NCI-H1436 treated with DMSO at 0.1 percent for 48 hours (cell line): ENCODE measurements at places on chromosomes 12 and 14.

DNA sequence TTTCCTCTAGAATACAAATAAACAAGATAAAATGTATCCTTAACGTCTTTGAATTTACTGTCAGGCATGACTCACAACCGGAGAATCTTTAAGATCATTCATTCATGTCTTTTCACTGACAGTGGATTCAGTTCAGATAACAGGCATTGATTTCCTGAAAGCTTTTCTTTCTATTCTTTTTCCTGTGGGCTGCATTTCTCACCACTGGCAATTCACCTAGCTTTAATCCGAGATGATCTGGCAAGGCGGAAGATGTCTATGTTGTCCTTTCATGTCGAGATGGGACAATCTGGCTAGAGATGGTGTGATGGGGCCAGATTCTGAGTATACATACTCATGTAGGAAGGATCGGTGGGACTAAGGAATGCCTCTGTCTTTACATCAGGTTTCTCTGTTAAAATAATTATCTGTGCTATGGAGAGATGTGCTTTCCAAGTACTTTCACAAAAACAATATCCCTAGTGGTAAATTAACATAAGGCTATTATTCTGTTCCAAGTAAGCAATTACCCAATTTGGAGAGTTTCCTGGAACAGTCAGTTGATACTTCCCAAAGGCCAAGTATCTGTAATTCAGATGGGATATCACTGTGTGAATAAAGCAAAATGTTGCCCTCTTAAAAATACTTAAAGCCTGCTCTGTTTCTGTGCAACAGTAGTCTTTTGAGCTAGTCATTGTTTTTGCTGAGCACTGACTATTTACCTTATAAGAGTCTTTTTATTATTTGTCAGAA, 17.8 kb downstream of the ACSS3 start:
- DNase-seq: no peak

GRCh38 chr12:87612996-87613395, 416.2 kb downstream of the C12orf50 start:
- no peak for DNase-seq

GRCh38 chr12:124853781-124854636, 9.7 kb downstream of the SCARB1 start:
- DNase-seq: no peak

- DNase-seq: no peak
Observed at GRCh38 chr12:122183588-122183940, 641 bp downstream of the LRRC43 start.

GRCh38 chr12:49228653-49229052, 36.2 kb upstream of the TUBA1C start:
- no peak for DNase-seq

GRCh38 chr12:130336723-130337487, 782 bp upstream of the PIWIL1 start:
- no peak for DNase-seq

GRCh38 chr12:22202847-22203246, 131.7 kb downstream of the ST8SIA1 start:
- DNase-seq: no peak

DNA sequence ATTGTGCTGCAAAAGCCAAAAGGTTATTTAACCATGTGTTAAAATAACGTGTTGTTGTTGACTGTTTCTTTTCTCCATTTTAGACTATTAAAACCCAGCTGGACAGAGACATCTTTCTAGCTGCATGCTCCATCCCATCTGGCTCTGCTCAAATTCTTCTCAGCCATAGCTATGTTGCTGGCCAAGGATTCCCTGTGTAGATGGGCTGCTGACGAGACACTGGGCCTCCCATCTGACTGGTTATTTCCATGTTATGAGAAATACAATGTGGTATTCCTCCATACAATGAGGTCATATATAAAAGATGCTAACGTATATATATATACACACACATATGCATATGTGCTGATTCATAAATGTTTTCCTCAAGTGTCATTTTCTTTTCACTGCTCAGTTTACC, 30.1 kb downstream of the MED13L start:
- DNase-seq: no peak

- DNase-seq: no peak
Observed at GRCh38 chr12:57196439-57196838, 20.2 kb upstream of the NXPH4 start.

DNA sequence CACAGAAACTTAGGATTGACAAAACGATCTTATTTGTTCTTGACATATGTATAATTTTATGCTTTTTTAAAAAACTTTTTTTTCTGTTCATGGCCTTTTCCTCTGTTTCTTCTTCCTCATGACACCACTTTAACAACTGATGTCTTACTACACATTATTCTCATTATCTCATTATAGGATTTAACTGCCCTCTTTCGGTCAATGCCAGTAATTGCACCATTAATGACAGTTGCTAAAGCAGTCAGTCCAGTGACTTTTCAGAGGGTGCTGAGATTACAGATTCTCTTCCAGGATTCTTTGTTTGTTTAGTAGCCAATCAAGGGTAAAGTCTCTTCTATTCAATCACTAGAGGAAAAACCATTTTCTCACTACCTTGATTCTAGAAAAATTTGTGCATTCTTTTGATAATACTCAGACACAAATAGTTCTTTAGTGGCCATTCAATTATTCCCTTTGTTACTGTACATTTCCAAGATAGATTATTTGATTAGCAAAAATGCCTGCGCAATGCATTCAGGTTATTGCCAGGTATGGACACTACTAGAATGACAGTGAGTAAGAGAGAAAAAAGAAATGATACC, 50.1 kb downstream of the KLRG1 start:
- DNase-seq: no peak

DNA sequence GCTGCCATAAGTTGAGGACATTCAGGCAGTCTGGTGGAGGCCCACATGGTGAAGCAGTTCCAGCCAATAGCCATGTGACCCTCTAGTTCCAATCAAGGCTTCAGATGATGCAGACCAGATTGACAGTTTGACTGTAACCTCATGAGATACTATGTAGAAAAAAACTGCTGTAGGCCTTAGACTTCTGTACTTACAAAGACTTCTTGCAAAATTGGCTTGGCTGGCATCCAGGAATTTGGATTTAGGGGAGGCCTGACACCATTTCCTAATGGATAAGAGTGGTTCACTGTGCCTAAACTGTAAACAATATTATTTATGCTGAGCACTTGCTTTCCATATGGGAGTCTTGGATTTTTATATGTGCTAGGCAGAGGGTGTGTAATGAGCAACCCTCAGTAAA, 76.4 kb downstream of the RGS6 start:
- DNase-seq: no peak

GRCh38 chr12:56840922-56841321, 77.8 kb downstream of the HSD17B6 start:
- DNase-seq: no peak

GRCh38 chr12:132560364-132560613, 50.1 kb downstream of the LRCOL1 start:
- no peak for DNase-seq

DNA sequence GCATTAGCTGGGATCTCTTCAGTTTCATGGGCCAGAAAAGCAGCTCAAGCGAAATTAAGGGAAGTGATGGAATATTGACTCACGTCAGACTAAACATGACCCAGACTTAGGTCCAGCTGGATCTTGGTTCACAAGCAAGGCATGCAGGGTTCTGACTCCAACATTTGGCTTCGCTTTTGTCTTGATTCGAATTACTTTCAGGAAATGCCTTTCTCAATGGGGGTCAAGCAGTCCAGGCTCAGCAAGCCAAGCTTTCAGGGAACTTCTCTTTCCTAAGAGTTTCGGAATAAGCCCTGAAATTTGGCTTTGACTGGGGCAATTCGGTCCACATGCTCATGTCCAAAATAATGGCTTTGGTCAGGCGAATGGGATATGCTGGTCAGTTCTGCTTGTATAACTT, 678.7 kb upstream of the TMEM132C start:
- DNase-seq: no peak

DNA sequence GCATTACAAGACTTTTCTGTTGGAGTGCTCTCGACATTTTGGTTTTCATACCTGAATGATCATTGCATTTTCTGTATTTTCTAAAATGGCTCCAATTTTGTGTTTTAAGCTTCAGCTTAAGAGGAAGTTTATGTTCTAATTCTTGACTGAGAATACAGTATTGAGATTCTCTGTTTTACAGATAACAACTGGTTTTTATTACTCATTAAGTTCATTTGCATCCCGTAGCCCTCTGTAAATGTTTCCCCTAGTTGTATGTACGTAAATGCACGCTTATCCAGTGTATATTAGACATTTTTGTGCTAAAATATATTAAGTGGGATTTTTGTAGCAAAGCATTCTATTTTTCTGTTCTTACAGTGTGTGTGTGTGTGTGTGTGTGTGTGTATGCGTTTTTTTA, 33.1 kb downstream of the CPSF6 start:
- no peak for DNase-seq

DNA sequence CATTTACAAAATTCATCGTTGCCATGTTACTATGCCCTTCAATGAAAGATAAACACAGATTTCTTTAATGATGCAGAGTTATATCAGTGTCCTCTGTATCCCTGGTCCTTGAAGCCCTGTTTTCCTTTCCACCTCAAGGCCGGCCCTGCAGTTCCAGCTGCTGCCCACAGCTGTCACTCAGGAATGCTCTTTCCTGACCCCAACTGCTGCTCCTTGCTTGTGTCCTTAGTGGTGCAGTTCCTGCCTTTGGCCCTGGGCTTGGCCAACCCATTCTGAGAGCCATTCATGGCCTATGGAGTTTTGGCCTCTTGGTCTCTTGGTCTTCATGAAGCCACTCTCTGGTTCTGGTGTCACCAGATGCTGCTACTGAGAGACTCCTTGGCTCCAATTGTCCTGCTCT, 93.1 kb downstream of the GAS2L3 start:
- no peak for DNase-seq

DNA sequence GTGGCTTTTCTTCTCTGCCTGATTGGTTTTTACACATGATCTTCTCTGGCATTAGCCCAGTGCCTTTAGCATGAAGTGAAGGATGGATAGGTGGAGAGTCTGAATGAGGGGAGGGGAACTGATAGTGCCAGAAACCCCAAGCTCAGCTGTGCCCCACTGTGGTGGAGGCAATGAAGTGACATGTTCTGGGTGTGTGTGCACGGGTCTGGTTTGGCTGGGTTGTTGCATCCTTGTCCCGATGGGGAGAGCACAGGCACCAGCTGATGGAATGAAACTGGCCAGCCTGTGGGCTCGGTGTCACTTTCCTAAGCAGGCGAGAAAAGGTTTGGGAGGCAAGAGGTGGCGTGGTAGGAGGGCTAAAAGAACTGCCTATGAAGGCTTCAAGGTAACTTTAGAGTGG, 65.3 kb downstream of the CACNA1C start:
- no peak for DNase-seq

DNA sequence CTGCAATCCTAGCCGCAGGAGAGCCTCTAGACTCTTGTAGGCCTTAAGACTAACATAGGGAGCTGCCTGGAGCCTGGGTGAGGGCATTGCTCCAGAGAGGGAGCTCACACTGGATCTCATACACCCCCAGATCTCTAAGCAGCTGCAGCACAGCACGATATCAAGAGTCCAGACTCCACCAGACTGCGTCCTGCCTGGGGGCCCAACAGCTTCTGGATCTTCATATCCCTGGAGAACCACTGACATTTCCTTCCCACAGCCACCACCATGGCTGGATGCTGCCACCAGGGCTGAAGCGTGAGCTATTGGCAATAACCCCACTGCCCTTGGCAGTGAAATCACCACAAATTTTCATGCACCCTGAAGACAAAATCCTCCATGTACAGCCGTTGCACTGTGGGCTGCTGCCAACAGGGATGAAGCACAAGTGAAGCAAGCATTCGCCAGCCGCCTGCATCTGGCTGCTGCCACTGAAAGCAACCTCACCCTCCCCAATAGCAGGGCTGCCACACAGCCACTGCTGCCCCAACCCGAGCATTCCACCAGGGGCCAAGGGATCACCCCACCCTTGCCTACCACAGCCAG, 28.2 kb downstream of the CACNA2D4 start:
- no peak for DNase-seq

DNA sequence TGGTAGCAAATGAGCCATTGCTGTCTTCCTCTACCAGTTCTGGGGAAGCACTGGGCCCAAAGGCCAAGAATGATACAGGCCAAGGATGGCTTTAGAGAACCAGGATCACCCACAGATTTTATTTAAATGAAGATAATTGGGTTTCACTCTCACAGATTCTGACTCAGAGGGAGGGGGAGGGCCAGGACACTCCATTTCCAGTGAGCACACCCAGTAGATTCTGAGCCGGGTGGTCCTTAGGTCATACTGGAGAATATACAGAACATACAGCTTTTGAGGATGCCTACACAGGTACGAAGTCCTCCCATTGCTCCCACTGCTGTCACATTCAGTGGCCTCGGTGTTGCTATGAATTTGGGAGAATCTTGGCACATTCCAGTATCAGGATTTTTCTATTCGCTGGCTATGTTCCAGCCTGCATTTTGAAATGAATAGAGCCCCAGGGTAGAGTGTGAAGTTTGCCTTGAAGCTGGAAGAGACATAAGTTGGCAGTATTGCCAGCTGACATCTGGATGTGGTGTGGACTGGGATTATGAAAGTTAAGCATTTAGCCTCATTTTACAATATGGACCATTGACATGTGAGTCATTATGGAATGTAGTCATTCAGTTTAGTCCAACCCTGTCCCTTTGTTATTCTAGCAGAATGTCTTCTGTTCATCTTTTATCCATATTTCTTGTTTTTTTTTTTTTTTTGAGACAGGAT, 45.8 kb upstream of the POC1B start:
- no peak for DNase-seq

DNA sequence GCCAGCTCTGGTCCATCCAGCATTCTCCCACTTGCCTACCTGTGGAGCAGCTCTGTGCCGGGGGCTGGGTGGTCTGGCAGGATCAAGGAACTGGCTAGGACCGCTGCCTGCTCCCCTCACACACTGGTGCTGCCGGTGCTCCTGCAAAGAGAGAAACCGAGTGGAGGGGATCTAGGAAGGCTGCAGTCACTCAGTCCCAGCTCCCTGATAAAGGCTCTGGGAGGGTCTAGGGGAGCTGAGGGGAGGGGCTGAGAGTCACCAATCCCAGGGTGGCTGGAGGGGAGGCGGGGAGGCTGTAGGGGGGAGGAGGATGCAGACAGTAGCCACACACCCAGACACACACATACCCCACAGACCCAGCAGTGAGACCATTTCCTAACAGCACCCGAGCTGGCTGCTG, at the start of gene TAC3:
TSS of gene TAC3 (minus strand) at position 182 of the 400 bp plus-strand sequence. CDS start 732 bp downstream, outside the sequence.
- DNase-seq: no peak

DNA sequence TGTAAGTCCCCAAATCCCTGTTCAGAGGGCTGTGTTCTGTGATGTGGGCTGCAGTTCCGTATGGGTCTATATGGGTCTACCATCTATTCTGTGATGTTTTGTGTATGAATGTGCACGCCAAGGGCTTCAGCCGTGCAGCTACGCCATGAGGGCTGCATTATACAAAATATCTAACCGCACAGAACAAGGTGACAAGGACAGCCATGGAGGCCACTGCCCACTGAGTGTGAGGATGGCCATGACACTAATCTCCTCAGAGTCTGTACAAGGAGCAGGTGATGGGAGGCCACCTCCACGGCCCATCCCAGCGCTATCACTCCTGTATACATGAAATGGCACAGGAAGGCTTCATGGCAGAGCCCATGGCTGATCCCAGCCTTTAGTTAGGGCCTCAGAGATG, 102.0 kb downstream of the DICER1 start:
- no peak for DNase-seq

- peak; percentile 37 for DNase-seq
Observed at GRCh38 chr14:28608851-28609828, 157.4 kb upstream of the FOXG1 start.
